ENCODE measurements at places on chromosomes 6 and 20. TPM values are rescaled to one million over a fixed set of nuclear protein-coding genes. Genes with fewer than 3 reads are reported as not detected.

SLPI gene
- 4.9 TPM for total RNA-seq

GNAS-AS1 gene
- total RNA-seq: 0.72 TPM

BPIFB2 gene
- not detected for total RNA-seq

FAXC gene
- 3.8 TPM for total RNA-seq

FOXC1 gene
- 1.5 TPM for total RNA-seq

LCA5 gene
- 7.5 TPM for total RNA-seq

DEFB123 gene
- total RNA-seq: not detected

LY6G5B gene
- 2.1 TPM for total RNA-seq

DDO gene
- 0.65 TPM for total RNA-seq

DOK5 gene
- total RNA-seq: 2.1 TPM

SNAI1 gene
- 12.4 TPM for total RNA-seq

TSHZ2 gene
- total RNA-seq: 1.0 TPM

CD24 gene
- total RNA-seq: 6.5 TPM

SOX18 gene
- 0.13 TPM for total RNA-seq

TNF gene
- not detected for total RNA-seq

ID4 gene
- 11.9 TPM for total RNA-seq

BTNL2 gene
- not detected for total RNA-seq

GLP1R gene
- not detected for total RNA-seq

HMGCLL1 gene
- 0.39 TPM for total RNA-seq

LRRC73 gene
- total RNA-seq: not detected

SLC18B1 gene
- total RNA-seq: 6.1 TPM

SYNDIG1 gene
- total RNA-seq: 1.8 TPM

AGER gene
- 0.65 TPM for total RNA-seq

MUCL3 gene
- not detected for total RNA-seq

LTA gene
- not detected for total RNA-seq

LY6G6F gene
- not detected for total RNA-seq

TRIM31 gene
- total RNA-seq: not detected

GRM1 gene
- 0.08 TPM for total RNA-seq

COL19A1 gene
- total RNA-seq: 0.96 TPM

CYB5R4 gene
- 16.0 TPM for total RNA-seq

OR12D3 gene
- total RNA-seq: not detected

PAK5 gene
- total RNA-seq: not detected

PAX1 gene
- not detected for total RNA-seq

SGK2 gene
- not detected for total RNA-seq

PTPRK gene
- 56.7 TPM for total RNA-seq

ZBTB12 gene
- 2.0 TPM for total RNA-seq

RIMS1 gene
- total RNA-seq: 0.91 TPM

PCK1 gene
- not detected for total RNA-seq

TAGAP gene
- not detected for total RNA-seq

ZNF217 gene
- 22.5 TPM for total RNA-seq
